Activated CD4-positive, alpha-beta T cell treated with anti-CD3 and anti-CD28 coated beads, Interleukin-2, amount 10 ng/mL, durations not matched to agents 24 days and 14 days (primary cell): ENCODE measurements at places on chromosomes 6 and 20.

GRCh38 chr6:144413418-144413817 lies 128.3 kb downstream of the UTRN start:
- peaks cover 18% of the 10 kb centered on the region for H3K36me3 ChIP-seq
- H3K27me3 ChIP-seq, result no peaks in the 10 kb centered on the region
- no peak for DNase-seq
- no peak overlapping the region for H3K27ac ChIP-seq
- H3K4me3 ChIP-seq, result no peak overlapping the region
- peaks cover 30% of the 10 kb centered on the region for H3K4me1 ChIP-seq

- peaks cover 1% of the 10 kb centered on the region for H3K27me3 ChIP-seq
- H3K4me1 ChIP-seq, result no peaks in the 10 kb centered on the region
- no peak overlapping the region for H3K27ac ChIP-seq
- H3K4me3 ChIP-seq, result no peak overlapping the region
Observed at GRCh38 chr6:40244699-40245098, 310.4 kb upstream of the MOCS1 start.

- peak; percentile 79 for DNase-seq
- H3K36me3 ChIP-seq, result peaks cover 40% of the 10 kb centered on the region
- H3K27me3 ChIP-seq, result no peaks in the 10 kb centered on the region
- peak overlapping the region; percentile 99 for H3K27ac ChIP-seq
- peaks cover 20% of the 10 kb centered on the region for H3K4me1 ChIP-seq
- H3K4me3 ChIP-seq, result peak overlapping the region; percentile 97
Observed at GRCh38 chr6:30060606-30061091, 416 bp upstream of the POLR1H start.

DNA sequence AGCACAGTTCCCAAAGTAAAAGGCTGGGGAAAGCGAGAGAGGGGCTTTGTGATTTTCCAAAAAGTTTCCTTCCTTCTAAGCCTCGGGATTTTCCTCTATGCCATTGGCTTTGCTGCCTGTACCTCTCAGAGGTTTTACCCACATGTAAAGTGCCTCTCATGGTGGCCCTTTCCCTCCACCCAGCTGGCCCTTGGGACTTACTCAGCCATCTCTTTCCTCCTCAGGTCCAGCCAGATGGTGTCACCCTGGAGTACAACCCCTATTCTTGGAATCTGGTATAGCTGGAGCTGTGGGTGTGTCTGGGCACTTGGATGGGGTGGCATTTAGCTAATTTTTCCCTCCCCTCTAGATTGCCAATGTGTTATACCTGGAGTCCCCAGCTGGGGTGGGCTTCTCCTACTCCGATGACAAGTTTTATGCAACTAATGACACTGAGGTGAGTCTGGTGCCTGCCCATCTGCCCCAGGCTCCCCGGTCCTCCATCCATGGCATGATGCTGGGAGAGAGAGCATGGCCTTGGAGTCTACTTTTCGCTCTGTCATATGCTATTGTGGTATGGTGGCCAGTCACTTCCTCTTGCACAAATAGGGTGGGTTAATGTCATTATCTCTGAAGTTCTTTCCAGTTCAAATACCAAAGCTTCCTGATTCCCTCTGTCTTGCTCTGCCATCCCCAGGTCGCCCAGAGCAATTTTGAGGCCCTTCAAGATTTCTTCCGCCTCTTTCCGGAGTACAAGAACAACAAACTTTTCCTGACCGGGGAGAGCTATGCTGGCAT lies 1.1 kb downstream of the CTSA start:
- no peaks in the 10 kb centered on the region for H3K27me3 ChIP-seq
- H3K27ac ChIP-seq, result peak overlapping the region; percentile 66
- peak; percentile 57 for DNase-seq

DNA sequence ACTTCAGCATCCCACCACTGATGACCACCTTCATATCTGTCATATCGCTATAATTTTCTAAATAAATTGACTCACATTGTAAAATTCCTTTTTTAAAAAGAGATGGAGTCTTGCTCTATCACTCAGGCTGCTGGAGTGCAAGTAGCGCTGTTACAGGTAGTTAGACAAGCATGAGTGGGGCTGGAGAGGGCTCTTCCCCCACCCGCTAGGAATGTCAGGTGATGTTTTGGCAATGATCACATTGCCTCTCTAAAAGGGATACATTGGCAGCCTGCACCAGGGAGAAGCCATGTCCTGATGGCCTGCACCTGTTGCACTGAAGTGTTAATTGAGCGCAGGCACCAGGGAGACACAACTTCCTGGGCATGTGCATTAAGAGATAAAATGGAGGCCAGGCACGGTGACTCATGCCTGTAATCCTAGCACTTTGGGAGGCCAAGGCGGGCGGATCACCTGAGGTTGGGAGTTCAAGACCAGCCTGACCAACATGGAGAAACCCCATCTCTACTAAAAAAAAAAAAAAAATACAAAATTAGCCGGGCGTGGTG lies 16.9 kb upstream of the SLC22A16 start:
- H3K4me3 ChIP-seq, result no peak overlapping the region
- H3K4me1 ChIP-seq, result no peaks in the 10 kb centered on the region
- DNase-seq, result no peak

DNA sequence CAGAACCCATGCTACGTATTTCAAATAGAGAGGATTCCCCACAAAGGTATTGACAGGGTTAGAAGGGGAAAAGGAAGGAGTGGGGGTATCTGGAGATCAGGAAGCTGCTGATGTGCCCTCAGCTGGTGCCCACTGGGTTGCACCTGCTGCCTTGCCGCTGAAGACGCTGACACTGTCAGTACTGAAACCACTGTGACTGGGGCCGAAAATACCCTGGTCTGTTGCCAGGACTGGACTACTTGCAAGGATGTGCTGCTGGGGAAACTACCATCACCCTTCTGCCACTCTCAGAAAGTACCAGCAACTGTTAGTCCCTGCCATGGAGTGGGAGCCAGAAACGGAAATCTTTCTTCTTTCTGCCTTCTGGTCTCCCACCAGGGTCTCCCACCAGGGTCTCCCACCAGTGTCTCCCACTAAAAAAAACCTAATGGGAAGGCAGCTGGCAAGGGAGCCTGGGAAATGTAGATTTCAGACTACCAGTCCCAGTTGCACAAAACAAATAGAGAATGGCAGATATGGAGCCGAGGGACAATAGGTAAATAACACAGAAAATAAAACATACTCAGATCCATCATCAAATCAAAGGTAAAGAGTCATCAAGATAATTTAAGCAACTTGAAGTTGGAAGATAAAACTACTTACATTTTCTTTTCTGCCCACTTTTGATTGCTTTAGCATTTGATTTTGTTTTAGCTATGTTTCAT lies 204.8 kb downstream of the TPBG start:
- H3K4me1 ChIP-seq, result no peaks in the 10 kb centered on the region
- no peaks in the 10 kb centered on the region for H3K27me3 ChIP-seq
- no peak for DNase-seq
- no peaks in the 10 kb centered on the region for H3K36me3 ChIP-seq

DNA sequence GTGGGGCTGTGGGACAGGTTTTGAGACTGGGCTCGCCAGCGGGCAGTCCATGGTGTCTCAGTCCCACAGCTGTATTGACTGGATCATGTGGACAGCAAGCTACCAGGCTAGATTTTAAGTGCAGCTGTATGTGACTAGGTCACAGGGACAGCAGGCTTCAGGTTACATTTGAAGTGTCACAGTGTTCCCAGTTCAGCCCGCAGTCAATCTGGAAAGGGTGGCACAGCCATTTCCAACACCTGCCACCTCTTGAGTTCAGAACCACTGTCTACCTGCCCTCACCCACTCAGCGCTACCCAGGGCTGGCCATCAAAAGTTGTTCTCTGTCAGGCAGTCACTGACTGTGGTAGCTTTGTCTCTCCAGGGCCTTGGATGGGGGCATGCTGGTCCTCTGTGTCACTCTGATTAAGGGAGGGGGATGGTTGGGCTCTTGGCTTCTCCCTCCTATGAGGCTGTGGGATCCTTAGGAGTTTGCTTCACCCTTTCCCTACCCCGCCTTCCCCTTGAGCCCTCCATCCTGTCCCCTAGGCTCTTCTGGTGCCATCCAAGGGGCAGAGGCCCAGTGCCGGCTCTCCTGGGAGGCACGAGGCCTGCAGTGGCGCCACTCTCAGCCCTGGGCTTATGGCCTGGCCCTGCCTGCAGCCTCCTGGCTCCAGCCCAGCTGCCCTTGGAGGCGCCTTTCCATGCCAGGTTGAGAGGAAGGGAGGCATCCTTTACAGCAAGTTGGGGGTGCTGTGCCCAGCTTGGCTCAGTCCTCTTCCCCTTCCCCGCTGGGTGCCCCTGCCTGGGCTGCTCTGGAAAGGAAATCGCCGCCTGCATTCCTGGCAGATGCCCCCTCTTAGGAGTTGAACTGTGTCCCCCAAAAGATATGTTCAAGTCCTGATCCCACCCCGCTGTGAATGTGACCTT lies 44.9 kb downstream of the PNLDC1 start:
- no peaks in the 10 kb centered on the region for H3K36me3 ChIP-seq
- no peak overlapping the region for H3K4me3 ChIP-seq
- DNase-seq, result no peak

DNA sequence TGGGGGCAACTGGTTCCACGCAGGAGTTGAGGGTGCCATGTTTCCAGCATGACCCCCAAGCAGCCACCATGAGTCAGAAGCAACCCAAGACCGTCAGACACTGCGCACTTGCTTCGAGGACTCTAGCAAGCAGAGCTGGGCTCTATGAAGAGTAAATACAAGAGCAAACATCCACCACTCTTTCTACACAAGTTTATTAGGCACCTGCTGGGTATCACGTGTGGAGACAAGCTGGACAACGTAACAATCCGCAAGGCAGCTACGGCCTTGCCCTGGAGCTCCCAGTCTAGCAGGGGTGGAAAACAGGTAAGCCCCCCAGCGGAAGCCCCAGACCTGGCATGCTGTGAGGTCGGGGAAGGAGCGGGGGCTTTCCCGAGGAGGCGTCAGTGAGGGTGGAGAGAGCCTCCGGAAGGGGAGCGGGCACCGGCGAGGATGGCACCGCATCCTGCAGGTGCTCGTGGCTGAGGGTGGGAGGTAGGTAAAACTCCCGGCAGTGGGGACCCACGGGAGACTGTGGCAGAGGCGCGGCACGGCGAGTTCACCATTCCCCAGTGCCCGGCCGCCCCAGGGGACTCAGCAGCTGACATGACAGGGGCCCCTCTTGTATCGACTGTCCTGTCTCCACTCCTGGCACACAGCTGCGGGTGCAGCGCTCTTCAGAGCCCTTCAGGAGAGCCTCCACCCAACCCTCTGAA lies 33.6 kb downstream of the GNAS-AS1 start:
- H3K27ac ChIP-seq, result no peak overlapping the region
- H3K36me3 ChIP-seq, result peaks cover 8% of the 10 kb centered on the region

DNA sequence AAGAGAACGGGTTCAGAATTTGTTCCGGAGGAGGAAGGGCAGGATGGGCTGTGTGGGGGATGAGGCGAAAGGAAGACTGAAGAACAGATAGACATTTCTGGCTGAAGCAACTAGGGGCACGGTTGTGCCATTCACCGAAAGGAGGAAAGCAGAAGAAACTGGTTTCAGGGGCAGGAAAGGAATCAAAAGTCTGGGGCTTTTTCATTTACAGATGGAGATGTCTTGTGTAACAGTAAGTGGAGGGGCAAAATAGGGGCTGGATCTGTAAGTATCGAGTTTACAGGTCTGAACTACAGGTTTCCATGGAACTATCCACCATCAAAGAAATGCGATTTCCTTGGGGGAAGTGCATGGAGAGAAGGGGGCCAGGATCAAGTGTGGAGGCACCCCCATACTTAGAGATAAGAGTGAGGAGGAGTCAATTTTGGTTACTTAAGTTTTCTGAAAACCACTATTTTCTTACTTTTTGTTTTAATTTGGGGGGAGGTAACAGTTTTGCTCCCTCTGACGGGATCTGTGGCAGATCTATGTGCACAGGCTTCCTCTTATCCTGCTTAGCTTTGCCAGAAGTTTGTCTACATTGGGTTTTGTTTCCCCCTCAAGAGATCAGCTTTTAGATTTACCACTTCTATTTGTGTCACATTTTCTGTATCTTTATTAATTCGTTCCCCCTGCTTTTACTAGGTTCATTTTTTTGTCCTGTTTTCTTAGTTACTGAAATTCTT lies 120.1 kb downstream of the SLC23A2 start:
- H3K4me1 ChIP-seq, result peaks cover 6% of the 10 kb centered on the region
- no peaks in the 10 kb centered on the region for H3K27me3 ChIP-seq
- DNase-seq, result no peak
- peaks cover 40% of the 10 kb centered on the region for H3K36me3 ChIP-seq
- no peak overlapping the region for H3K4me3 ChIP-seq

- H3K27ac ChIP-seq, result no peak overlapping the region
- peaks cover 18% of the 10 kb centered on the region for H3K27me3 ChIP-seq
- no peaks in the 10 kb centered on the region for H3K4me1 ChIP-seq
- H3K36me3 ChIP-seq, result no peaks in the 10 kb centered on the region
- H3K4me3 ChIP-seq, result no peak overlapping the region
Observed at GRCh38 chr6:70314296-70314695, 11.4 kb upstream of the COL9A1 start.

GRCh38 chr6:111057074-111057752 lies 30.1 kb upstream of the SLC16A10 start:
- H3K27me3 ChIP-seq, result peaks cover 16% of the 10 kb centered on the region
- no peak overlapping the region for H3K27ac ChIP-seq
- H3K4me1 ChIP-seq, result peaks cover 2% of the 10 kb centered on the region
- no peaks in the 10 kb centered on the region for H3K36me3 ChIP-seq

DNA sequence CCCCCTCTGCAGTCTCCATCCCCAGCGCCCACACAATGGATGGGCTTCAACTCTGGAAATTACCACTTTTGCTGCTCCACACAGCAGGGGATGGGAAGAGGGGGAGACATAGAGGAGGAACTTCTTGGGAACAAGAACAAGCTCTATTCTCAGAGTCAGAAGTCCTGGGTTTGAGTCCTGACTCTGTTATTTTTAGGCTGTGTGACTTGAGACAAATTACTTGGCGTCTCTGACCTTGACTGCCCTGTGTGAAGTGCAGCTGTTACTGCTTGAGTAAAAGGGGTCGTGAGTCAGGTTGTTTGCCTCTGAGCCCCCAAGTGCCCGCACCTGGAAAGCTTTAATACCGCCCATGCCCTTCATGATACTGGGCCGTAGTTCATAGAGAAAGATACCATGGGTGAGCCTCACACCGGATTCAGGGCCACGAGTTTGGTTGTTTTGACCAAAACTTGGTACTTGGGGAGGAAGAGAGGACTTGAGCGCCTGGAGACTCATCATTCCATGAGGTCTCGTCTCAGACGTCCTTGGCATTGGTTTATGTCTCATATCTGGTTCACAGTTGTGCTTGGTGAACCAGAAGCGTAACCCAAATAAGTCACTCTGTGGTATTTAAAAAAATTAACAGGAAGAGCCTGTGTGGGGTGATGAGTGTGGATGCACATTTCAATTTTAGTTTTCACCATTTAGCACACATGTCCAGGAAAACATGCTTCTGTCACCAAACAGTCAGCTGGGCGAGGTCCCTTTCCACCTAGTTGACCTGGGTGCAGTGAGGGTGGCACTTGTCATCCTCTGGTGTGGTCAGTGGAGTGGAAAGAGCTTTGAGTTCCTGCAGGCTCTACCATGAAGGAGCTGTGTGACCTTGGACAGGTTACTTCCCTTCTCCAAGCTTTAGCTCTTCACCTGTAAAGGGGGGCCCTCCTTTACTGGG lies 75.6 kb downstream of the CDC5L start:
- H3K27me3 ChIP-seq, result peaks cover 3% of the 10 kb centered on the region
- no peaks in the 10 kb centered on the region for H3K4me1 ChIP-seq
- no peaks in the 10 kb centered on the region for H3K36me3 ChIP-seq
